ENCODE measurements at places on chromosomes 12 and 14. TPM values are rescaled to one million over a fixed set of nuclear protein-coding genes. Genes with fewer than 3 reads are reported as not detected.

CCDC92 gene
- total RNA-seq: 8.0 TPM

MYH6 gene
- total RNA-seq: not detected

LRP6 gene
- 44.0 TPM for total RNA-seq

SDR39U1 gene
- 7.5 TPM for total RNA-seq

GPX2 gene
- not detected for total RNA-seq

RD3L gene
- not detected for total RNA-seq

All from bronchial smooth muscle cell (primary cell).